ENCODE measurements at places on chromosomes 2 and 18.
A peak's percentile ranks its signal among the peaks of the same experiment; 100 is the strongest.

DNA sequence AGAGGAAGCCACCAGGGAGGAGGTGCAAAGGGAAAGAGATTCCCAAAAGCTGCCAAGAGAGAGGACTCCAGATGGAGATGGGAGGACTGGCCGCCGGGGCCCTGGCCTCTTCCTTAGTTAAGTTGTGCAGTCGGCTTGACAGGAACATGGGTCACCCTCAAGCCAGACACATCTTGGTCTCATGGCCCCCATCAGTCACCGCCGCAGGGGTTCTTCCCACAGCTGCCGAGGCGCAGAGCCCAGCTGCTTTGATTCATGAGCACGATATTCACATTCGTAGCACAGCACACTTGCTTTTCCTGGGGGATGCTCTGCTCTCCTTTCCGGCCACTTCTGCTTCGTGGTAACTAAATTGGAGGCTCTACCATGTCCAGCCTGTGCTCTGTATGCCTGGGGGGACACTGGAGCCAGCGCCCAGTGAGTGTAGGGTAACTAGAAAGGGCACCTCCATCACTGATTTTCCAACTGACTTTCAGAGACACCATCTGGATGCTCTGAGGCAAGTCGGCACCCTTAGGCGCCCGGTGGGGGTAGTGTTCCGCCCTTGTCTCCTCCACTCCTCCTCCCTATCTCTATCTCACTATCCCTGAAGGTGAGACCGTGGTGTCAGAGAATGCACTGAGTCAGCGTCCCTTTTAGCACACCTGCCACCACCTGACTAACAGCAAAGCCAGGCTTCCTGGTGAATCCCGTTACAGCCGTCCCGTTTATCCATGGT lies 13.3 kb downstream of the TWIST2 start:
- peak; percentile 77 for DNase-seq

- no peak for DNase-seq
These were observed 97.4 kb upstream of the B3GNT7 start for GRCh38 chr2:231298091-231298490.

DNA sequence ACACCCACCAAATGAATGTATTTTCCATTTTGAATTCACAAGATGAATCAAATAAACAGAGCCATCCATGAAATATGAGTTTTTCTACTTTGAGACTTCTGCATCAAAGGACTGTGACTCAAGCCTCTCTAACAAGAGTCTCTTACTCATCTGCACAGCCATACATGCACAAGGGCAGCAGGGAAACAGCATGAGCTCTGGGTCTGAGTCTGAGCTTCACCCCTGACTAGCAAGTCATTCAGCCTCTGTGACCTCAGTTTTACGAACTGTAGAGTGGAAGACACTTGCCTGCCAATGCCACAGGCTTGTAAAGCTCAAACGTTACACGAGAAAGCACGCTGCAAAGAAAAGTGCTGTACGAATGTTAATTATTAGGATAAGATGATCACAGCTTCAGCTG lies 42.9 kb downstream of the MREG start:
- DNase-seq = no peak

DNA sequence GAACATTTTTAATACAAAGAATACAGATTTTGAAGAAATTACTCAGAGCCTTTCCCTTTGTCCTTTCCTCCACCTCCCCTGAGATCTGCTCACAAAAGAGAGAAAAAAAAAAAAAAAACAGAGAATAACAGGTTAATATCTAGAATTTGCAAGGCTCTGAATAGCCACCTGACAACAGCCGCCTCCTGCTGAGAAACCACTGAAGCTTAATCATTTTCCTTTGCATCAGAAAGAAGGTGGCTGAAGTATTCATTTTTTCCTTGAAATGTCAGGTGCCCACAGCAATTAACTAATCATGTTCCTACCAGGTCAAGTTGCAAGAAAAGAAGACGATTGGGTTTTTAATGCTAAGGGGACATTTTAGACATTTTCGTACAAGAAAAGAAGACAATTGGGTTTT lies 21.2 kb downstream of the CNTNAP5 start:
- no peak for DNase-seq

- no peak for DNase-seq
These were observed 151.9 kb downstream of the DOCK10 start for GRCh38 chr2:224890372-224890771.
